Head of caudate nucleus (tissue), 42 donors: ENCODE measurements at places on chromosomes 2 and 18.

DNA sequence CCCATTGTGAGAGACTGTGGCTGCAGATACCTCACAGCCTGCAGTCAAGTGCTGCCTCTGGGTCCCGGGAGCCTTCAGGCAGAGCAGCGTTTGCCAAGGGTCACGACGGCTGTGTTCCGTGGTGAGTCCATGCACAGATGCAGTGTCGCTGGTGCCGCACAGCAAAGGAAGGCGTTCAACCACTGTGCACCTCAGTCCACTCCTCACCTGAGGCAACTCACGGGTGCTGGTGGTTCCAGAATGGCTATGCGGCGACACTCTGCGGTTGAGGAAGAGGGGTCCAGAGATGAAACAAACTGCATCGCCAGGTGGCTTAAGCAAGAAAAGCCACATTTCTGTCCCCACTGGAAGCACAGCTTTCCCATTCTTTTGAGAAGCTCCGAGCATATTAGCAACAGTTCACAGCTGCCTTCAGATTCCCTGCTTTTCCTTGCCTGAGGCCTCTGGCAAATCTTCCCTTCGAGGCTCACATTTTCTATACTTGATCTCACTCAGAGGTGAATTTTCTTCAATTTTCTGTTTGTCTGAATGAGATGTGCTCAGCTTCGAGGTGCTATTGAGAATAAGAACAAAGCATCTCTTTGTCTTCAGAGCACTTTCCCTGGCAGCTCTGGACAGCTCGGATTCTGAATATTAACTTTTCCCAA lies 208.8 kb upstream of the TWIST2 start:
- no peak for DNase-seq

DNA sequence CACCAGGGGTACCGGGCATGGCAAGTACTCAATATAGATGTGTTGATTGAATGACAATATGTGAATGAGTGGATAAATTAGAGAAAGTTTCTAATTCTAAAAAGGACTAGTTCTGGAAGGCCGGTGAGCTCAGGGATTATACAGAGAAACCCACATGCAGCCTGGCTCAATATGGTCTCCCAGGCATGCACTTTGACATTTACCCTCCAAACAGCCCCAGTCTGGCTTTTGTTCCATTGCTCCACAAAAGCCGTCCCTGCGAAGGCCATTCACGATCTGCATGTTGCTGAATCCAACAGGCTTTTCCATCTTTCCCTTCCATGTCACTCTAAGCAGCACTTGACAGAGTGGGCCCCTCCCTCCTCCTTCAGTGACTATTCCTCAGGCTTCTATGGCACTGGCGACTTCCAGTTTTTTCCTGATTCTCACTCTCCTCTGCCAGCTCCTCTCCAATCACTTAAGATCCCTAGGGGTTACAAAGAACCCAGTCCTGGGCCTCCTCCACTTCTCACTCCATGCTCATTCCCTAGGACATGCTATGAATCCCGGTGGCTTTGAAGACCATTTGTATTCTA lies 266.7 kb downstream of the AFF3 start:
- no peak for DNase-seq

DNA sequence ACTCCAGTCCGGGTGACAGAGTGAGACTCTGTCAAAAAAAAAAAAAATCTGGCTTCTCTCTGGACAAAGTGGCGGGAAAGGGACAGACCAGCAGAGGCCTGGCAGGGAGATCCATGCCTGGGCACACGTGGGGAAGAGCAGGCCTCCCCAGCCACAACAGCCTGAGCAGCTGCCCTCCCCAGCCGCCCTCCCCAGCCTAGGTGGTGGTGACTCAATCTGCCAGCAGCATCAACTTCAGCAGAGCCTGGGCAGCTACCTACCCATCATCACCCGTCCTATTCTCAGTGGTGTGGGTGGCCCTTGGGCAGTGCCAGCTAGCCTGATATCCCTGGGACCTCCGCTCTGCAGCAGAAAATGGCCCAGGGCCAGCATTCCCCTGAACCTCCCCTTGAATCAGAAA lies 612.4 kb downstream of the FBXO15 start:
- DNase-seq = no peak

GRCh38 chr2:40204268-40204667 lies 247.6 kb downstream of the SLC8A1 start:
- DNase-seq = no peak

- no peak for DNase-seq
These were observed 172.4 kb upstream of the GULP1 start for GRCh38 chr2:188119112-188119838.

DNA sequence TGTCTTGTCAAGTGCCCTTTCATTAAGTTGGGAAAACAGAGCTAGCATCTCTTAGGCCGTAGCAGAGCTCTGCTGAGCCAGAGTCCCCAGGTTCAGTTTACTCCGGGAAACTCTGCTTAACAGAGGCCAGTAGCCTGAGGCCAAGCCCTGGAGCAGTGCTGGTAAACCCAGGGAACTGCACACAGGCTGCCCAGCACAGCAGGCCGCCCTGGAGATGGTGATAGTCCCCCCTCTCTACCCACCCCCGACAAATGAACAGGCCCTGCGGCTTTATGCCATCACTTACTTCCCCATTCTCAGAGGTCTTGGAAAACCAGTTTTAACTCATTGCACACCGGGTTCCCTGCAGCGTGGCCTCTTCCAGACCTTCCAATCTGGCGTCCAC lies 3.5 kb downstream of the CNNM4 start:
- no peak for DNase-seq

DNA sequence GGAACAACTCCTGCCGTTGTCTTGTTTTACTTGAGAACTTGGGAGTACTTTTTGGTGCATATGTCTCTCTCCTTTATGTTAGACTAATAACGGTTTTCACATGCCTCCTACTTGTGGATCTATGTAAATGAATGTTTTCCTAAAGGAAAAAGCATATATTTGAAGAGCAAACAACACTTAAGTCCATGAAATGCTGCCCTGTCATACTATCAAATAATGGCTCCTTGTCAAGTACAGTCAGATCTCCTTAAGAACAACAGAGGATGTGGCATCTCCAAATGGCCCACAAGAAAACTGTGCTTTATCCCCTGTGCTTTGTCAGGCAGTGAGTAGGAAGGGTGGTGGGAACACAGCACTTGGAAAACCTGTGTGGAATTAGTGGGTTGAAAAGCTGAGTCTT lies 198.2 kb downstream of the PTGR3 start:
- no peak for DNase-seq

- DNase-seq = no peak
These were observed 140.1 kb downstream of the MBP start for GRCh38 chr18:76992226-76993084.

- DNase-seq = no peak
These were observed 1485.4 kb upstream of the CELF4 start for GRCh38 chr18:39051013-39051412.

- DNase-seq = no peak
These were observed 110.8 kb downstream of the SMAD7 start for GRCh38 chr18:48839819-48840490.

DNA sequence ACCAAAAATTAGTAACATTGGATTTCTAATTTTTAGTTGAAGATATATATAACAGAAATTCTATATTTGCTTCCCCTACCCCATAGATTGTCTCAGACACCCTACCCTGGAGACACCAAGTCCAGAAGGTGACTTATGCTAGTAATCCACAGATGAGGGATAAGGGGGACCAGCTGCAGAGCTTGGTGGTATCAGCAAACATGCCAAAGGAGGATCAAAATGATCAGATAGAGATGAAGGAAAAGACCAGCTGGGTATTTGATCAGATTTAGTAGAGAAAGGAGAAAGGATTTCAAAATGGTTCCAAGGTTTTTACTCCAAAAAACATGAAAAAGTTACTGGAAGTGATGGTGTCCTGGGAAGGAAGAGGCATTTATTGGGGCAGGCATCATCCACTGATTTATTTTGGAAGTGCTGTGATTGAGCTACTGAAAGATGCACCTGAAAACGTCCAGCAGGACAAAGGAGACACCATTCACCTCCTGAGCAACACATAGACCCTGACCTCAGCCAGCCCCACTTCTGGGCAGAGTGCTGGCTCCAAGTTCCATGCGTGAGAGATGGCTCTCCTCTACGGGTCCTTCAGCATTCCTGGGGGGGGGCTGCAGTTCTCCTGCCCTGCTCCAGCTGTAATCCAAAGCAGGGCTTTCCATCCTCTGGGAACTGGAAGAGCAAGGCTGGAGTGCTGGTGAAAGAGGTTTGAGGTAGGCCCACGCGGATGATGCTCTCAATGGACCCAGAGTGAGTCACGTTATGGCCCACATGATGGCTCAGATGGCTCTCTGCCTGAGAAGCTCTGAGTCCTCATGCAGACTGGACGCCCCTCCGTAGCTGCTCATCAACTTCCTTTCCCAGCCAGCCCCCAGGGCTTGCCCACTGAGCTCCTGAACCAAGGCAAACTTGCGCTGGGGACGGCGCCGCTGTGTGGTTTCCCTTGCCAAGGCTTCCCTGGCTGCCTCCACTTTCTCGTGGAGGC lies 3.7 kb upstream of the LRRFIP1 start:
- no peak for DNase-seq

DNA sequence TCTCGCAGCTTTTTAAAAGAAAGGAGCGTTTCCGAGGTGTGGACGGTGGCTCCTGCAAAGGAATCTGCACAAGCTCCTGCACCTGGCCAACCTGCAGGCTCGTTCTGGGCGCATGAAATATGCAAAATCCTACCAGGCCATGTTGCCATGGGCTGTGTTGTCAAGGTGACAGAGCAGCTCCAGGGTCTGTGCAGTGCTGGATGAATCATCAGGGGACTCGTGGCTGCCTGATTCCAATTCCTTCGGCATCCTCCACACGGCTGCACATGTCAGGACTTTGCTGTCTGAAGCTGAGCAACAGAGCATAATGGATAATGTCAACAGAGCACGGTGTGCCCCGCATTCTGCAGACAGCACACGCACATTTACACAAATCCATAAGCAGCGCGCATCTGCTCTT lies 120.5 kb downstream of the EIPR1 start:
- peak; percentile 47 for DNase-seq

GRCh38 chr2:181190711-181191110 lies 210.3 kb downstream of the UBE2E3 start:
- no peak for DNase-seq

DNA sequence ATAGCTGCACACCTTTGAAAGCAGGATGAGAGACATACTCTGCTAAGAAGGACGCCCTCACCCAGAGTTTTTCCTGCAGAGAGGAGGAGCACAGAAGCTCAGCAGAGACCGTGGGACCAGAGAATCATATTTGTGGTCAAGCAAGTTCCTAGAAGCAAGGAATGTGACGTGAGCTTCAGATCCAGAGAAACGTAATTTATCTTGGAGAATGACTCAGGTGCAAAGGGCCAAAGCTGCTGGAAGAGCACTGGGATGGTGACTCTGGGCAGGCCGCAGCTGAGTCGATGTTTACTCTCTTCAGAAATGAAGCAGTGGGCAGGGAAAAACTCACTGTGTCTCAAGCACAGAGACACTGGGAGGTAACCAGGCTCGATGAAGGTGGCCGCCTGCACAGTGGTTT lies 50.1 kb upstream of the IGFBP2 start:
- DNase-seq = no peak

GRCh38 chr2:44101246-44101645 lies 67.4 kb upstream of the PPM1B start:
- no peak for DNase-seq

GRCh38 chr2:120809609-120810440 lies 74.2 kb downstream of the GLI2 start:
- DNase-seq = no peak

DNA sequence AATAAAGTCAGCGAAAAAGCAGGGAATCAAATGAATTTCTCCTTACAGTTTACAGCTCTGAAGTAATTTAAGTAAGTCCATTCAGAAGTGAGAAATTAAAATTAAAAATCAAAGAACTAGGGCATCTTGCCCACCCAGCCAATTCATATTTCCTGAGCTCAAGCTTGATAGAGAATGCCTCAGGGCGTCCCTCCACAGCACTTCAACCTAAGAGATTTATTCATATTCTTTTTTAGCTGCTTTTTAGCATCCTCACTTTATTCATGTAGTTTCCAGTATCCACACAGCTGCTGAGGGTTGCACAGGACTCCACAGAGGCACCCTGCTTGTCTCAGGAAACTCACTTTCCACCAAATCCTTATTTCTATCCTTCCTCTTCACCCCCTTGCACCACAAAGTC lies 900.3 kb downstream of the BCL11A start:
- DNase-seq = no peak

DNA sequence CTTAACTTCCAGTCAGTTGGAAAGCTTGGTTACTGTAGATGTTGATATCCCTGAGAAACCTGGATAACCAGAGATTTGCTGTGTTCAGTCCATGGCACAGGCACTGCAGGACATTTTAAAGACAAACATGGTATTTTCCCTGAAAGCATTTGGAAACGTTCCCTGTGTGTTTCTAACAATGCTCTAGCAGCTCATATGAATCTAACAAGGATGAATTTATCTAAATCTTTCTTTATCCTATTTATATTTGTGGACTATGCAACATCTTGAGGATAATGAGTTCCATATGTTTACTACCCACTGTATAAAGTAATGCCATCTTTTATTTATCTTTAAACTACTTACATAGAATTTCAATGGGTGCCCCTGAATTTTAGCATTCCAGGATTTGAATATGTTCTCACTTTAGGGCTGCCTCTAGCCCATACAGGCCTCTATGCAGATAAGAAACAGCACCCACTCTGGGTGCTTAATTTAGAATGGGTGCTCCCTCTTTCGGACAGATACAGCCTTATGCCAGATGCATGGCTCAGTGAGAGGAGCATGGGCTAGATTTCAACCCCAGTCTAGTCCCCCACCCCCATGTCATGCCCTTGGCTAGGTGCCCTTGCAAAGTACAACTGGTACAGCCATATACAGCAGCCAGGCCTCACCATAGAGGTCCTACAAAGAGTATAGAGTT lies 50.6 kb upstream of the NEMP2 start:
- no peak for DNase-seq

DNA sequence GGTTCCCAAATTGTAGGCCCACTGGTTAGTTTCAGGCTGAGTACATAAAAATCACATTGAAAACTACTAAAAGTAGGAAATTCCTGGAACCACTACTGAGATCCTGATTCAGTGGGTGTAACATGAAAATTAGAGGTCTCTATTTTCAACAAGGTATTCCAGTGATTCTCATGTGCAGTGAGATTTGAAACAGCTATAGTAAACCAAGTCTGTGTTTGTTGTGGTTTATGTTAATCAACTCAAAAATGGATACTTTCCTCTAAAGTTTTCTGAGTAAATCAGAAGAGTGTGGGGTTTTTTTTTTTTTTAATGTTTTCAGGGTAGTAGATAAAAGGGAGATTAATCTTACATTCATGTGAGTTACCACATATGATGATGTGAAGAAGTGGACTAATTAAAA lies 42.4 kb upstream of the LIMS1 start:
- DNase-seq = no peak

DNA sequence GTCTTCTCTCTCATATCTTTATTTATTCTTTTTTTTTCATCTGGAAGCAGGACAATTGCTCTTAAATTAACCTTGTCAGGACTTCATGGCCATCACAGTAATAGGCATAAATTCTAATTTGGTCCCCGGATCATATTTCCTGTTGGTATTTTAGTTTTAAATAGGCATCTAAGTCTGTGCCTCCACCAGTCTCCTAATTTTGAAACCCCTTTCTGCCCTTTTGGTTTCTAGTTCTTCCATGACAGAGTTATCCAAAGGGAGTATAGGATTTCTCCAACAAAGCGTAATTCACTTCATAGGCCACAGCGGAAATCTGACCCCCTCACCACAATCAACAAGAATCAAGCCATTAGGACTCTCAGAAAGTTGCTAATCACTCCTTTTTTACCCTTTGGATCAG lies 3.8 kb downstream of the EPHA4 start:
- no peak for DNase-seq

- DNase-seq = peak; percentile 44
These were observed 981 bp downstream of the ST8SIA3 start for GRCh38 chr18:57353137-57353939.
